NCI-H1105 (cell line): ENCODE measurements at places on chromosomes 1 and 21.
A peak's percentile ranks its signal among the peaks of the same experiment; 100 is the strongest.

DNA sequence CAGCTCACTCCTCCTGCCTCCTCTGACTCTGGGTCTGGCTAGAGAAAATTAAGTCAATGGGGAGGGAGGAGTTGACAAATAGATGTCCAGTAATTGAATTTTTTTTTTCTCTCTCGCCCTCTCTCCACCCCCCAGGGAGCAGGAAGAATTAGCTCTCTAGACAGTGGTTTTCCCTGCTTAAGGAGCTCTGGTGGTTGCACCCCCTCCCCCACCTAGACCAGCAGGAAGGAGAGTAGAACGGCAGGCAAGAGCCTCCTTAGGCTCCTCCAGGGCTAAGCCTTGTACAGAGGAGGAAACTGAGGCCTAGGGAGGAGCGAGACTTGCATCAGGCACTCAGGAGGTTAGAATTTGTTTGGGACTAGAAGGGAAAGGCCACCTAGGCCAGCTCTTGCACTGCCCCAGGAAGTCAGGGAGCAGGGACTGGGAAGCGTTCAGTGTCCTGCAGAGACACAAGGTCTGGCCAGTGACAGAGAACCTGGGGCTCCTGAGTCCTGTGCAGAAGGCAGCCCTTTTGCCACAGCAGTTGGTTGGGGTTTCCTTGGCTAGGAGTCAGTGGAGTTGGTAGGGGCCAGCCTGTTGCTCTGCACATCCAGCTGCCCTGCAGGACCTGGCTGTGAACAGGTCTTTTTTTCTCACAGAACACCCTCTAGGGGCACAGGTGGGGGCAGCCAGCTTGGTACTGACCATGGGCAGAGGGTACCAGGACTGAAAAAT is 49.5 kb upstream of the ACOT11 start:
- DNase-seq = no peak

DNA sequence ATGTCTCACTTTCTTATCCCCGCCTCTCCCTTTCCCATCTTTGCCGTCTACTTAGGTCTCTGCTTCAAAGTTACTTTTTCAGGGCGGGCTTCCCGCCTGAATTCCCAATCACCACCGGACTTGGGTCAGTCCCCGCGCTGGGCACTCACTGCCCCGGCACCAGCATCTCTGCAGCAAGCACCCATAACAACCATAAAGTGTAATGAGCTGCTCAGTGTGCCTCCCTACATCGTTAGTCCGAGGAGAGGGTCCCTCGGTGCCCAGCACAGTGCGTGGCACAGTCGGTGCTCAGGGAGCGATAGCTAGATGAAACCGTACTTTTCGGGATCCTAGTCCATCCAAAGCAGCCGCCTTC is 633 bp upstream of the CTPS1 start:
- DNase-seq = no peak

GRCh38 chr1:58785442-58786058 is 1.7 kb upstream of the JUN start:
- DNase-seq = peak; percentile 88

GRCh38 chr1:103529746-103530145 is 4.2 kb downstream of the RNPC3 start:
- DNase-seq = no peak

DNA sequence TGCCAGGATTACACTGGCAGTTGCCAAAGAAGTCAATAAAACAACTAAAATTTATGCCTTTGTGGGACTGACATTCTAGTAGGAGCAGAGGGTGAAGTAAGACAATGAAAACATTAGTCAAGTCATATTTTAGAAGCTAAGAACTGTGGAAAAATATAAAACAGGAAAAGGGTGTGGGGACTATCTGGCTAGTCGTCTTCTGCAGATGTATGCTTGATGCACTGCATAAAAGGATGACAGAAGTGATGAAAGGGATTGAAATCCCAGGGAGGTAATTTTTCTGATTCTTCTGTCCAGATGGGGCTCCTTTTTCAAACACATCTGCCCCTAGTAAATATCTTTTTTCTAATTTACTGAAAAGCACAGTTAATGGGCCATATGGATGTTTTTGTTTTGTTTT is 706.3 kb downstream of the ADGRL2 start:
- no peak for DNase-seq

DNA sequence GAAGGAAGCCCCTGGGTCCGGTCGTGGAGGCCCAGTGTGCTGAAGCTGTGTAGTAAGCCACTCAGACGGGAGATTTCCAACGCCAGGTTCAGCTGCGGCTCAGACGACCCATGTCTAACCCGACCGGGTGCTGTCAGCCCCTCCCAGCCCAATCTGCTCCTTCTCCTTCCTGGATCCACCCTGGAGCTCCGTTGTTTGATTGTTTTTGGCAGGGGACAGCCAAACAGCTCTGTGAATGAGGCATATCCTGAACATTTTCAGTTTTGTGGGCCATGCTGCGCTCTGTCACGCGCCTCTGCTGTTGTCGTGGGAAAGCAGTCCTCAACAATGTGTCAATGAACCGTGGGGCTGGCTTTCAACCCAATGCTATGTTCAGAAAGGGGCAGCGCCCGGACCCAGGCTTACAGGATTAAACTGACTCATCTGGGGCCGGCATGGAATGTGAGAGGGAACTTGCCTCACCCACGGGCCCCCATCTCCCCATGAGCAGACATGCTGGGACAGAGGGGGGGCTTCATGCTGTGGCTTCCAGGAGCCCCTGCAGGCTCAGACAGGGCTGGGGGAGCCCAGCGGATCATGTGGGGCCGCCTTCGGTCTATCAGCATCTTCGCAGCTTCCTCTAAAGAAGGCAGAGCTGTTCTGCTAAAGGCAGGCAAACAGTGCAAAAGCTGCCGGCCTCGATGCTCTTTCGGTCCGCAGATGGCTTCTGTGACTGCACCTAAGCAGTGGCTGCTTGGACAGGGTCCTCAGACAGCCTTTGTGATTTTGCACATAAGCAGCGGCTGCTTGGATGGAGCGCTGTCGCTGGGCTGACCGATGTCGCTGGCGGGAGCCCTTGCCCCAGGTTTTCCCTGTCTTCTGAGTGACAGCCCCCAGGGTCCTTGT is 101.7 kb downstream of the RIPK4 start:
- DNase-seq = no peak

GRCh38 chr1:56135864-56136147 is 443.6 kb downstream of the PLPP3 start:
- no peak for DNase-seq
